ENCODE measurements at places on chromosomes 11 and 22.
A peak's percentile ranks its signal among the peaks of the same experiment; 100 is the strongest.

DNA sequence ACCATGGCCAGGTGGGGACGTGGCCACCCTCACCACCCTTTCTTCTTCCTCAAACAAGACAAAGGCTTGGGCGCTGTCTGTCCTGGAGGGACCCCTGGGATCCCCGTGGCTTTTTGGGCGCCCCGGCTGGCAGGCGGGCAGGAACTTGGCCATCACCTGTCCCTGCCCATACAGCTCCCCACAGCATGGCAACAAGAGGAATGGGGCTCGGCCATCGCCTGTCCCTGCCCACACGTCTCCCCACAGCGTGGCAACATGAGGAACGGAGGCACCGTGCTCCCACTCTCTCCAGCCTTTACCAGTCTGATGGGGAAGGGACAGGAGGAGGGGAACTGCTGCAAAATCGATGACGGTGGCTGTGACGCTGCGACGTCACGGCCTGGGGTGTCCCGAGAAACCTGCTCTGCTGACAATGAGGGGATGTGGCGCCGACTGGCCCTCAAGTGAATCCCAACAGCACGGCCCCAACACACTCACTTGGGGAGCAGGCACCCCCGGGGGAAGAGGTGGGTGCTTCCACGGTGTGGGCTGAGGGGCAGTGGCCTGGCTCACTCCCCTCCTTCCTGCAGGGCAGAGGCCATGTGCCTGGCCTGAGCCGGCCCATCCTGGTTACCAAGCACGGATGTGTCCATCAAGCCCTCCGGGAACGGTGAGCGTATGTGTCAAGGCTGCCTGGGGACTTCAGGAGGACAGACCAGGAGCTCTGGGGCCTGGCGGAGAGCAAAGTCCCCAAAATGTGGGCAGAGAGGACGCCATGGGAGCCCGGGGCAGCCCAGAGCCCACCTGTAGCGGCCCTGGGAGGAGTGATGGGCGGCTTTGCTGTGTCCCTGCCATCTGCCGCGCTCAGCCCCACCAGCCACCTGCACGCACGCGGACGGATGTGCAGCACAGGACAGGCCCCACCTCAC lies 30.4 kb downstream of the TOLLIP start:
- no peak for DNase-seq

DNA sequence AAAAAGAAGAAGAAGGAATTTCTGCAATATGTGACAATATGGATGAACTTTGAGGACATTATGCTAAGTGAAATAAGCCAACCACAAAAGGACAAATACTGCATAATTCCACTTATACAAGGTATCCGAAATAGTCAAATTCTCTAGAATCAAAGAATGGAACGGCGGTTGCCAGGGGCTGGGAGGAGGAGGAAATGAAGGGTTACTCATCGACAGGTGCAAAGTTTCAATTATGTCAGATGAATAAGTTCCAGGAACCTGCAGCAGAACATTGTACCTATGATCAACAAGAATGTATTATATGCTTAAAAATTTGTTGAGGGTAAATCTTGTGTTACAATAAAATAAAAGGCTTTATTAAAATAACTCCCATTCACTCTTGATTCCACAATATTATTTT lies 49.0 kb downstream of the SC5D start:
- DNase-seq: no peak

DNA sequence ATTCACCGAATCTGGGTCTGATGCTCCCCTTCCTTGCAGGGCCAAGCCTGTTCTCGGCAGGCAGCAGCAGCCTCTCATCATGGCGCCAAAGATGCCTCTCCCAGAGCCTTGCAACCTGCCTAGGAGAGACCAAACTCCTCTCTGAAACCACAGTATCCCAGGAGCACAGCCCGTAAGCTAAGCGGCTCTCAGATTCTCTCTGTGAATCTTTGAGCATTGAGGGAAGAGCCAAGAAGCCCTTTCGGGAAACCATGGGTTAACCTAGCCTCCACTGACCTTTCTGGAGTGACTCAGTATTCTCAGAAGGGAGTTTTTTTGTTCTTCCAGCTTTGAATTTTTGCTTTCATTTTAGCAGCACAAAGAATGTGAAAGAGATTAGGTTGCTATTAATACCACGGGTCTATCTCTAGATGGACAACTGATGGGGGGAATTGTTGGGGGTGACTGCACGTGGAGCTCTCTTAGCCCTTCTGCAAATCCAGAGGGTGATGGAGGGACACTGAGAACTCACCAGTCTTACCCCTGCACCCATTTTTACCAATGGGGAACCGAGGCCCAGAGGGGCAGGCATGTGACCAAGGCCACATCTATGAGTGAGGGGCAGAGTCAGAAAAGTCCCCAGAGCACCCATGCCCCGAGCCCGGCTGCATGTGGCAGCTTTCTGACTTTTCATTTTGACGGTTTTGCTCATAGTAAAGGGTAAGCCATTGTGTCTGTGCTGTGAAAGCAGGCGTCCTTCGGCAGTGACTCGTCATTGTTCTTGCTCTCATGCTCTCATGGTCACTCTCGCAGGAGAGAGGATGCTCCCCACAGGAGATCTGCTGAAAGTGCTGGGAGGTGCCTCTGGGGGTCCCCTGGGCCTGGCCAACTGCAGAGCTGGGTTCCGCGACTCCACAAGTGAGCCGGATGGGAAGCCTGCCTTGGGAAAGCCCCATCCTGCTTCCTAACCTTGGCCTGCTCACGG lies 36.0 kb downstream of the IRAG1 start:
- no peak for DNase-seq

GRCh38 chr11:46392421-46393230 lies 1.1 kb upstream of the CHRM4 start:
- peak; percentile 57 for DNase-seq

DNA sequence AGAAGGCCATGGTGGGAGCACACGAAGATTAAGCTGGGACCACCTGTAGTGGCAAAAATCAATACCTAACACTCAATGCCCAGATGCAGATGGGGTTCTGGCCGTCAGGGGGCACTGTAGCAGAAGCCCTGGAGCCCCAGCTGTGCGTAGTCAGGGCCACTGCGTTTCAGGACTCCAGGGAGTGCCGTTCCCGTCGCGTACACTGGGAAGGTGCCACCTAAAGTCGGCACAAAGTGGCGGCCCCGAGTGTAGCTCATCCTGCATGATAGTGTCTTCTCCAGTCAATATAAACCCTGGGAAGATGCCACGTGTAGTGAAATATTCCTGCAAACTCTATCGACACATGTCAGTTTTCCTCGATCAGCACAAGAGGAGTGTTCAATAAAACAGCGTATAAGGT lies 123.8 kb upstream of the NTM start:
- no peak for DNase-seq

DNA sequence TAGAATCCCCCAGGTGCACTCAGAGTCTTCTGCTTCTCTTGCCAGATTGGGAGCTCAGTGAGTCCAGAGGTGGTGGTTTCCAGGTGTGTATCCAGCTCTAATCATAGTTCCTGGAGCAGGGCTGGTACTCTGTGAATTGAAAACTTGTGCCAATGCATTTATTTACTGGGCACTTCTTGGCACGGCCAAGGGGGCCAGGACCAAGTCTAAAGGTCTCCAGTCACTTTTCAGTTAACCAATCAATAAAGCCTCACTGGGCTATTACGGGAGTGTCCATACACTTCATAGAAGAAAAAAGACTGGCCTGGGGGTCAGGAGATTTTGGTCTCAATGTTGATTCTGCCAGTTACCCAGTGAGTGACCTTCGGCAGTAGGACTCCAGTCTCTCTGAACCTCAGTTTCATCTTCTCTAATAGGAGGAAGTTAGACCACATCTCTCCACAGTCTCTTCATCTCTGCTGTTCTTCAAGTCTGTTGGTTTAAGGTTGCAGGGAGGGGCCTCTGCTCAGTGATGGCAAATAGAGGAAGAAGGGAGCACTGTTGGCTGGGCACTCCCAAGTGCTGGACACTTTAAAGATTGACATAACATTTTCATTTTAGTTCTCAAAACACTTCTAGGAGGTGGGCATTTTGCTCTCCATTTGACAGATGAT lies 188.5 kb upstream of the E2F8 start:
- no peak for DNase-seq

- no peak for DNase-seq
These were observed 30.7 kb upstream of the TH start for GRCh38 chr11:2202071-2202899.

DNA sequence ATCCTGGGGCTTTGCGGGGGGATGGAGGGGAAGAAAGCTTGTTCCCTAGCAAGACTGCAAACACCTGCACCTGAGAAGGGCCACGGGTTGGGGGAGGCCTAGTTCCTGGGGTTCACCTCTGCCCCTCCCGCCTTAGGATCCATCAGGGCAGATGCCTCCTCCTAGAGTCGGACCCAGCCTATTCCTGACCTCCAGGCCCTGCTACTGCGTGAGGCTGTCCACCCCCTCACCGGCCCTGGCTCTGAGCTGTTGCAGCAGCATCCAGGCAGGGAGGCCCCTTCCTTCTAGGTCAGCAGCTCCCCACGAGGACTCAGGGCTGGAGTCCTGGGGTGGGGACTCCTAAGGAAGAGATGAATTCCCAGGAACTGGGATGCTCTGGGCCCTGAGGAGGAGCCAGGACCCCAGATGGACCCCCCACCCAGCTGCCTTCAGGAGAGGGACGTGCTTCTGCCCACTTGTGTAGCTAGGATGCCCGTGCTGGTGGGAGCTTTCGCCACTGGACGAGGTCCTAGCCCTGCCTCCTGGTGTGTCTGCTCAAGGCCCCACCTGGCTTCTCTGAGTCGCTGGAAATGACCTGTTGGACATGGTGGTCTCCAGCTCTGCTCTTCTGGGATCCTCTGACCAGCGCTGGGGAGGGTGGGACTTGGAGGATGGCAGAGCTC lies 10.3 kb downstream of the MRGPRF start:
- DNase-seq: no peak

- no peak for DNase-seq
These were observed 29.0 kb downstream of the TXN2 start for GRCh38 chr22:36452250-36452977.

DNA sequence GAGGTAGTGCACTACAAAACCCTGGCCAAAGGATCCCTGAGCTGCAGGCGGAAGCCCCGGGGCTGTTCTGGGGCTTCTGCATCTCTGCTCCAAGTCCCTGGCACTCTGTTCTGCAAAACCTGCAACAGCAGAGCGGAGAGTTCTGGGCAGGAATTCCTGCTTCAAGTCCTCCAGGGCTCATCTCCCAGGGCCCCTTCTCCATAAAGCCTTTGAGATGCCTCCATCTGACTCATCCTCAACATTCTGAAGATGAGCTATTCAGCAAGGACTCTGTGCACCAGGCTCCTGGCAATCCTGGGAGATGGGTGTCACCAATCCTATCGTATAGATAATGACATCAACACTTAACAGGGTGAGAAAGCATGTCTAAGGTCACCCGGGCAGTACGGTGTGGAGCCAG lies 19.3 kb downstream of the SYN3 start:
- DNase-seq: no peak

- DNase-seq: no peak
These were observed 60.9 kb upstream of the PARVG start for GRCh38 chr22:44119669-44120313.

GRCh38 chr11:2674658-2675131 lies 25.1 kb downstream of the KCNQ1OT1 start:
- DNase-seq: no peak

DNA sequence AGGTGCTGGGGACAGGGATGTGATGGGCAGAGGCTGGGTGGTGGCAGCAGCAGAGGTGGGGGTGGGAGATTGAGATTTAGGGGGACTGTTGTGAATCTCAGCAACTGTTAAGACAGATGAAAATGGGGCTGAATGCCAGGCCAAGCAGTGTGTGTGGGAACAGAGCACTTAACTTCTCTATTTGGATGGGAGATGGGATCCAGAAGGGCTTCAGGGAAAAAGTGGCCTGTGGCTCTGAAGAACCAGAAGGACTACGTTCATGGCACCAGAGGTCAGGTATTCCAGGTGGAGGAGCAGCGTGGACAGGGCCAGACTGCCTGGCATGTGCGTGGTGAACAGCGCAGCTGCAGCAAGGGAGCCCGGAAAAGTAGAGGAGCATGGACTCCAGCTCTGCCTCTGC lies 82.6 kb upstream of the SYT13 start:
- DNase-seq: no peak

GRCh38 chr22:30114361-30114760 lies 34.1 kb downstream of the HORMAD2 start:
- no peak for DNase-seq

DNA sequence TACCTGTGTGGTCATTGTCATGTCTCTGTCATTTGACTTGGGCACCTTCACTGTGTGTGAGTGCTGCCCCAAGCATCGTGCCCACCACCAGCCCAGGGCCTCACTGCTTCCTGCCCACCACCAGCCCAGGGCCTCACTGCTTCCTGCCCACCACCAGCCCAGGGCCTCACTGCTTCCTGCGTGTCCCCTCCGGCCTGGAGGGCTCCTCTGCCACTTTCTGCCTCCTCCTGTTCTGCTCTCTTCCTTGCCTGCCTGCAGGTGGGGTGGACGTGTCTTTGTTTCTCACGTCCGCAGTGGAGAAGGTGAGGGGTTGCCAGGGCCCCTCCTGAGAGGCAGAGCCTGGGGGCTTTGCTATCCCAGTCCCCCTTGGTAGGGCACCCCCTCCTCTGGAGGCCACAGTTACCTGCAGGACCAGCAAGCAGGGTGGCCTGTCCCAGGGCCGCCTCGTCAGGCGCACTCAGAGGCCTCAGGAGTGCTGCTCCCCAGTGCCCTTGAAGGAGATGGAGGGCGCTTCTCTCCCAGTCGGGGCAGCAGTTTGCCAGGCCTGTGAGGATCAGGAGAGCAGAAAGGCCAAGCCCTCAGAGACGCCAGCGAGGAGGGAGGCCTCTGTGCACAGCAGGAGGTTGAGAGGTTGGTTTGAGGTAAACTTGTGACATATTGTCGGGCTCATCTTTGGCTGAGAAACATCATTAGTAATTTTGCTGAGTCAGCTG lies 290.7 kb downstream of the TBC1D22A start:
- no peak for DNase-seq

GRCh38 chr11:16358726-16359125 lies 2.4 kb upstream of the SOX6 start:
- no peak for DNase-seq

GRCh38 chr11:23423104-23423503 lies 562.8 kb upstream of the CCDC179 start:
- DNase-seq: no peak

GRCh38 chr11:133191931-133192330 lies 340.4 kb downstream of the OPCML start:
- no peak for DNase-seq

GRCh38 chr22:45814198-45814597 lies 142.6 kb downstream of the ATXN10 start:
- DNase-seq: no peak

GRCh38 chr22:41762980-41763779 lies 37.3 kb upstream of the CCDC134 start:
- DNase-seq: peak; percentile 20

- no peak for DNase-seq
These were observed 199.9 kb downstream of the DSCAML1 start for GRCh38 chr11:117597071-117597470.

DNA sequence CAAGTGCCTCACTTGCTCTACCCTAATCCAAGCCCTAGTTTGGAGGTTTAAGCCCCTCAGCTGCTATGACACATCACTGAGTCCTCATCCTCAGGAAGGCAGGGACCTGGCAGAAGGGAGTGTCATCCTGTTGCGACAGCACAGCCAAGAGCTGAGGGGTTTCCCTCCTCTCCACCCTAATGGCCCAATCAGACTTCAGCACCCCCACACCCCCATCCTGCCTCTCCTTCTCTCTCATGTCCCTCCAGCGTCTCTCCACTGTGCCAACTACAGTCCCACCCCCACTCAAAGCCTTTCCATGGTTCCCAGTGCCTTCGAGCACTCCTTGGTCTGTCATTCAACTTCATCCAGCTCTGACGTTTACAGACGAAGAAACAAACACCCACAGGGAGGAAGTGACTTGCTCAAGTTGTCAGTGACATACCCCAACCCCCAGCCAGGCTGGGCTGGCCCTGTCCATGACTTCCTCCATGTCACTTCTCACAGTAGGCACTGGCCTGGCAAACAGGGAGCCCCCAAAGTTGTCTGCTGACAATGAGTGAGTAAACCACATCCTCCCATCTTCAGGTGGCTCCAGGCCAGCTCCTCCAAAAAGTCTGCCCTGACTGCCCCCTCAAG lies 15.6 kb downstream of the ARAP1 start:
- DNase-seq: peak; percentile 30
